HL-60 (cell line): ENCODE measurements at places on chromosomes 7 and 10.

- no peak for DNase-seq
These were observed 75.8 kb downstream of the JAZF1 start for GRCh38 chr7:28104811-28105210.

- no peak for DNase-seq
These were observed 188.7 kb upstream of the KAT6B start for GRCh38 chr10:74637685-74638084.

DNA sequence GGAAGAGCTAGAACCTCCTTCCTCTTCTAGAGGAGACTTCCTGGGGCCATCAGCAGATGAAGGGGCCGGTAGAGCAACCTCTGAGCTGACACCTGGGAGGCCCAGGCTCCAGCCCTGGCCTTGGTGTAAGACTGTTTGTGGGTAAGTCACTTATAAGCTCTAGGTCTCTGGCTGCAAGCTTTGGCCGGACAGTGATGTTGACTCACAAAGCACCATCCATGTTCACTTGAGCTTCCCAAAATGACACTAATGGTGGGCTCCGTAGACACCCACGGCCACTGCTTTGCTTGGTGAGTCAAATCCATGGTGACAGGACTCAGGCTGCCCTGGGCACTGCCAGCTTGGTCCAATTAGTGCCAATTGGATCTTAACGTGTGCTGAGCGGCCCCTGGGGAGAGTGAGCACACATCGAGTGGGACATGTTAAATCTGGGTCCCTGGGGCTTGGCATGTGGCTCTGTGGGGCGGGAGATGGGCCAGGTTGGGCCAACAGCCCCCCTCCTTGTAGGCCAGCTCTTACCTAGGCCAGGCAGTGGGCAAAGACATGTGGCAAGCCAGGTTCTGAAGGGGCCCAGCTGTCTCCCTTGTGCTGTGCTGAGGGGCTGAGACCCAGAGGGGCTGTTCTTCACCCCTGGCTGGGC lies 16.7 kb downstream of the NEURL1 start:
- no peak for DNase-seq

DNA sequence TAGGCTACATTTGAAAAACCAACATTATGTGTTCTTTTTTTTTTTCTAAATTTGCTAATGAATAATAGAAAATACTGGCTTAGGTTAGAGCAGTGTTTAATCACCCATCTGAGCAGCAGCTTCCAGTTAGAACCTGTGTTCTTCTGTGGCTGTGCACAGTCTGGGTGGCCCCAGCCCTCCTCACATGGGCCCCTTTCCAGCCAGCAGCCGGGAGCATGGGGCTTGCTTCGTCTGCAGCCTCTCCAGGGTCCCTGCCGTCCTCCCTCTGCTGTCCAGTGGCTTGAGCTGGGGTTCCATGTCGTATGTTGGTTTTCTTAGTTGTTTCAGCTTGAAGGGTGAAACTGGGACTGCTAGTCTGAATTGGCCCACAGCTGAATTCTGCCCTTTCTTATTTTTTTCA lies 37.3 kb downstream of the BNIP3 start:
- DNase-seq = no peak
